ENCODE measurements at places on chromosomes 7 and 10. TPM values are rescaled to one million over a fixed set of nuclear protein-coding genes. Genes with fewer than 3 reads are reported as not detected.

DNA sequence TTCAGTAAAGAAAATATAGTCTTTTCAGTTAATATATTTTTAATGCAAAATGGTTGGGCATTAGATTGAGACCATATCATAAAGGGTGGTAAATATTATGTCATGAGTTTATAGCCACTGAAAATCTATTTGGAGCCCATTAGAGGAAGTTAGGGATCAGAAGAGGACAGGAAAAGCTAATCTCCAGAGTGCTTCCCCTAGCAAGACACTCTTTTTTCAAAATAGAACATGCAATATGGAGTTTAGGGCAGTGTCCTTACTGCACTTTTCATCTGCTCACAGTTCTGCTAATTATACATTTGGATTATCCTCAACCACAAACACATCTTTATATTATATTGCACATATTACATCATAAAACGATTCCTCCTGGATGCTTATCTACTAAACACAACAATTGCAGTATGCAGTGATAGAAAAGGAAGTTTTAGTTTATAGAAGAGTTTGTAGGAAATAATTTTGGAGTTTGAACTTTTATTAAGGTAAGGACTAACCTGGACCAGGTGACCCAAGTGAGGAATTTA, 159.8 kb downstream of the PHF14 start:
- DNase-seq = no peak

Gene GRID1
- total RNA-seq = 0.42 TPM

Gene MBL2
- total RNA-seq = 0.10 TPM

Gene NAT16
- not detected for total RNA-seq

Gene CLDN12
- 9.3 TPM for total RNA-seq

Gene GPR26
- total RNA-seq = not detected
